Right ventricle myocardium superior (tissue), 1 donor: ENCODE measurements at places on chromosomes 2 and 18.

DNA sequence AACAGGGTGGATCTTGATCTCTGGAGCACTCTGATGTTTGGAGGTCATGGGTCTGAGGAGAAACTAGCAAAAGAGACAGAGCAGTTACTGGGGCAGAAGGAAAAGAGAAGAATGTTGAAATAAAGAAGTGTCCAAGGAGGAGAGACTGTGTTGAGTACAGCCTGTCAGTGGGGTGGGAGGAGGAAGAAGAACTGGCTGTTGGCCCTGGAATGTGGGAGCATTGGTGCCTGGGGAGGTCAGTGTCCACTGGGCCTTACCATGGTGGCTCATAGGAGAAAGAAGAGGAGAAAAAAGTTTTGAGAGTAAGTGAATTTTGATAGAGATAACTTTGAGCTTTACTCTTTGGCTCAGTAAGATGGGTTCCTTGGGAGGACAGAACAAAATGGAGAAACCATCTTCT lies 499.0 kb downstream of the TXNL1 start:
- no peak for DNase-seq

- no peak for DNase-seq
Measured at GRCh38 chr2:203678971-203679370, 27.5 kb upstream of the CD28 start.

- no peak for DNase-seq
Measured at GRCh38 chr2:122231296-122231695, 475.8 kb downstream of the TSN start.

DNA sequence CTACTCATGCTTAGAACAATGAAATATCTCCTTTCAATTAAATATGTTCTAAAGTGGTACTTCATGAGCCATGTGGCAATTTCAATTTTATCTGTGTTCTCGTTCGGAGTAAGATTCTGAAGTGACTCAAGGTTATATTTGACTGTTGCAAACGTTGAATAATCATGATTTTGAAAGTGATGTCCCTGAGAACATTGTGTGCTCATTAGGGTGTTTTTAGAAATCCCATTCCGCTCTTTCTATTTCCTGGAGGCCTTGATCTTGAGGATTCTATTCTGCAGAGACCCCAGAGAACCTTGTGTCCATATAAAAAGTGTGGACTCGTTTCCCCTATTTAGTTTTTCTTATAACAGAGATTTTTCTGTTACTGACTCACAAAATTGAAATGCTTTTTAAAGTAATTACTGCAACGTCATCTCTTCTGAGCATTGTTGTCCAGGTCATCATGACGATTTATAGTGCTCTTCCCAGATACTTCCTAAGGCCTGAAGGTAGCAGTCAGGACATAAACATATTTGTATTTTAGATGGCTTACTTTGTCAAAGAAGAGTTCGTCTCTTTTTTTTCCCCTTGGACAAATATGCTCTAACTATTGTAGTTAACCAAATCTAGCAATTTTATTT lies 27.2 kb downstream of the IL1R2 start:
- DNase-seq, result no peak

GRCh38 chr2:201472411-201472810 lies 20.9 kb downstream of the STRADB start:
- no peak for DNase-seq

DNA sequence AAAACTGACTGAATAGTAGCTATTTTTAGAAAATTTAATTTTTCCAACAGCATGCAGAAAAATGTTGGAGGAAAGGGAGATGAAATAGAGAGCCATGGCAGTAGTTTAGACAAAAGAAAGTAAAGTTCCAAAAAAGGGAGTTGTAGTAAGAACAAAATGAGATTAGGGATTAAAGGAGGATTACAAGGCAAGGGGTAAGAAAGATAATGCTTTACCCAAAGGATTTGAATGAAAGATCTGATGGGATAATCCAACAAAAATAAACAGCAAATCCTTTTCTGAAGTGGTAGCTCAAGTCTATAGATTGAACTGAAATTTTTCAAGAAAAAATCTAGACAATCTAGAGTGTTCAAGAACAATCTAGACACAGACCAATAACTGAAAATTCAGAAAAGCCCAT lies 644.3 kb upstream of the FSHR start:
- DNase-seq, result no peak

- DNase-seq, result no peak
Measured at GRCh38 chr18:50231621-50232020, 34.7 kb downstream of the CFAP53 start.

- DNase-seq, result no peak
Measured at GRCh38 chr2:143706354-143706753, 577.1 kb downstream of the ARHGAP15 start.

DNA sequence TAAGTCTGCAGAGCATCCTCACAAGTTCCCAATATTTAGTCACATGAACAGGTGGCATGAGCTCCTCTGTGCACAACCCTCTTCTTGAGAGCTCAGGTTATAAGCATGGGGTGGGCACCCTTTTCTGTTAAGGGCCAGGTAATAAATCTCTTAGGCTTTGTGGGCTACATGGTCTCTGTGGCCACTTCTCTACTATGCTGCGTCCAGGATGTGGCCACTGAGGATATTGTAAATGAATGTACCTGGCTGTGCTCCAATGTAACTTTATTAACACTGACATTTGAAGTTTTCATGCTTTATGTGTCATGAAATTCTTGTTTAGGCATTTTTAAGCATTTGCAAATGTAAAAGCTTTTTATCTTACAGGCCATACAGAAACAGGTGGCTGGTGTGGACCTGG lies 116.8 kb upstream of the ST6GAL2 start:
- no peak for DNase-seq

GRCh38 chr2:217167531-217167930 lies 307.7 kb upstream of the TNP1 start:
- no peak for DNase-seq

- no peak for DNase-seq
Measured at GRCh38 chr2:175567435-175568061, 386.0 kb upstream of the ATP5MC3 start.

GRCh38 chr18:60568220-60568619 lies 195.6 kb upstream of the MC4R start:
- no peak for DNase-seq

DNA sequence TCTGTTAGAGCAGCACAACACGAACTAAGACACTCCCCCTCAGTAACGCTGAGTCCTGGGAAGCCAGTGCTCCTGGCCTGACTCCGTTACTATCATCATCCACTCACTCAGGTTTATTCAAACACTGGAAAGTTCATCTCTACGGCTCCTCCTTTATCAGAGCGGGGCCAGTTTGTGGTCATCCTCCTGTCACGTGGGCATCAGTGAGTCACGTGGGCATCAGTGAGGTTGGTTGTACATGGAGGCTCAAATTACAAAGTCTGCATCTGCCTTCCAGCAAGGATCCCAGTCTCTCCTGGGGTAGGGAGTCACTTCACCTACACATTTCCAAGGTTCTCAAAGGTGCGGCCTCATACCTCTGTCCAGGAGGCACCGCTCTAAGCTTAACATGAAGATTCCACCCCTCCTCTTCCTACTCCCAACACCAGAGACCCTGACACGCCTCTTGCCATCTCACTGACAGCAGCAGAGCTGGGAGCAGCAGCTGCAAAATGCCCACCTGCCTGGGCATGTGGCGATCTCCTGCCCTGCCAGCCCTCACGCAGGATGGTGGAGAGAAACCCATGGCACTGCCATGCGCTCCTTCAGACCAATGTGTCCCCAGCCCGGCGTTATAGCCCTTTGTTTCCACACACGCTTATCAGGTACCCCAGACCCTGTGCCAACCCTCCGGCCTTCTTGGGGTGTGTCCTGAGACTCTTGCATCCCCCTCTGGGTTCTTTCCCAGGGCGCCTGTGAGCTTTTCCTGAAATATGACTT lies 99.2 kb upstream of the PTPRM start:
- no peak for DNase-seq

DNA sequence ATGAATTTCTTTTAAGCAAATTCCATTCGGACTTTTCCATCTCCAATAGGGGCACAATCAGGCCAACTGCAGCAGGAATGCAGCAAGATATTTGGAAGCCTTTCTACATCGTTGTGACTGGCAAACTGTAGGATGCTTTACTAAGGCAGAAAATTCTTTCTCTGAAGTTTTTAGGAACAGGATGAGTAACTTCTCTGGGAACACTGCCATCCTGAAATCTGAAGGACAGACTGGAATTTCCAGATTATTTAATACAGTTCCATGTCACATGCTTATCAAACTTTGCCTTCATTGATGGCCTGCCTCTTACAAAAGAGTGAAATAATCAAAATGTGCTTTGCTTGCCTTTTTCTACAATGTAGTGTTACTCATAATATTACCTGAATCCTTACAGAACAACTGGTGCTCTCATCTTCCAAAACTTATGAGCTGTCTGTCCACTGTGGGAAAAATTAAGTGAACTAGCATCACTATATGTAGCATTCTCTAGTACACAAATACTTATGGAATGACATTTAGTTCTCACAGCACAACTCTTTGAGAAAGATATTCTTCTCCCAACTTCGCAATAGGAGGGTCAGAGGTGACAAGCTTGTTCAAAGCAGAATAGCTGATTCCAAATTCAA lies 32.0 kb upstream of the MAP2 start:
- DNase-seq, result no peak

DNA sequence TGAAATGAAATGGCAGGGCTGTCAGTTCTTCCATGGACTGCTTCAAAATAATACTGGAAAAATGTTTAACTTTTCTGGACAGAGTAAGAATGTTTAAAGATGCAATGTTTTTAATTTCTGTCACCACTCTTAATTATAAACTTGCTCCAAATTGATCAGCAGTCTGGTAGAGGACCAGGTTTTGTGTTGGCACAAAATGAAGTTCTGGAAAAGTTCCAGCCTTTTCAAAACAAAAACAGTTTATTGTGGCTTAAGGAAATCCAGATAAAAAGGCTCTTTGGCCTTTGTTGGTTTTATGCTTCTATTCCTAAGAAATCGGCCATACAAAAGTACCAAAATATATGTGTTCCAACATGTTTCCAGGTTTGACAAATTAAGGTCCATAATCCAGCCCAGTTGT lies 48.8 kb downstream of the PTRHD1 start:
- DNase-seq, result no peak

DNA sequence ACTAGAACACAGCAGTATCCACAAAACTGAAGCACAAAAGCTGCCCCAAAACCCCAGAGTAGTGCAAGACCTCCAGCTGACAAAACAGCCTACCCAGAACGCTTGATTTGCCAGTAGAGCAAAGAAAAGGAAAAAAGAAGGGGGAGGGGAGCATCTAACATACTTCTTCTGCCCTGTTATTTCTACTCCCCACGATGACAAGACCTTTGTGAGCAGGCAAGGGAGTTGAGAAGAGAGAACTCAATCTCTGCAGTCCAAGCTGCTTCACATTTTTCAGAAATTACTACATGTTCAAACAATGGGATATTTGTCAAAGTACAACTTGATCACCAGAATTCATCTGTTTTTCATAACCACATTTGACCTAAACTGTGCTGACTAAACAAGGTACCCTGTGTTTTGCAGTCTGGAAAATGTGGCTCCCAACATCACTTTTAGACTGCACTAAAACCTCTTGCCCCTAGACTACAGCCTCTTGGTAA lies 286.7 kb downstream of the EXOC6B start:
- no peak for DNase-seq

DNA sequence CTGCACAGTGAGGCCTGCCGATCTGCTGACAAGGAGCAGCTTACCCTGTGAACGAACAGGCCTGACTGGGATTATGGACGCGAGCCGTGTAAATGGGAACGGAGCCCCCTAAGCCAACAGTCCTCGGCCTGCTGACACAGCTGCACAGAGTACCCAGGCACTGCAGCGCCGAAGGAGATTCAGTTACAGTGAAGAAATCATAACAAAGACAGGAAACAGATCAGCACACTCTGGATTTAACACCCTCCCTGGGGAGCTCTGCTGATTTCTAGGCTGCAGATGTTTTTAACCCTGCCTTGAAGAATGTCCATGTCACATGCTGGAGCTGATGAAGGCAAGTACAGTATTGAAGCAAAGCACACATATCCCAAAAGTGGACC lies 43.4 kb downstream of the COLEC12 start:
- DNase-seq, result peak; percentile 70

GRCh38 chr2:217218269-217219163 lies 358.7 kb upstream of the TNP1 start:
- DNase-seq, result no peak

DNA sequence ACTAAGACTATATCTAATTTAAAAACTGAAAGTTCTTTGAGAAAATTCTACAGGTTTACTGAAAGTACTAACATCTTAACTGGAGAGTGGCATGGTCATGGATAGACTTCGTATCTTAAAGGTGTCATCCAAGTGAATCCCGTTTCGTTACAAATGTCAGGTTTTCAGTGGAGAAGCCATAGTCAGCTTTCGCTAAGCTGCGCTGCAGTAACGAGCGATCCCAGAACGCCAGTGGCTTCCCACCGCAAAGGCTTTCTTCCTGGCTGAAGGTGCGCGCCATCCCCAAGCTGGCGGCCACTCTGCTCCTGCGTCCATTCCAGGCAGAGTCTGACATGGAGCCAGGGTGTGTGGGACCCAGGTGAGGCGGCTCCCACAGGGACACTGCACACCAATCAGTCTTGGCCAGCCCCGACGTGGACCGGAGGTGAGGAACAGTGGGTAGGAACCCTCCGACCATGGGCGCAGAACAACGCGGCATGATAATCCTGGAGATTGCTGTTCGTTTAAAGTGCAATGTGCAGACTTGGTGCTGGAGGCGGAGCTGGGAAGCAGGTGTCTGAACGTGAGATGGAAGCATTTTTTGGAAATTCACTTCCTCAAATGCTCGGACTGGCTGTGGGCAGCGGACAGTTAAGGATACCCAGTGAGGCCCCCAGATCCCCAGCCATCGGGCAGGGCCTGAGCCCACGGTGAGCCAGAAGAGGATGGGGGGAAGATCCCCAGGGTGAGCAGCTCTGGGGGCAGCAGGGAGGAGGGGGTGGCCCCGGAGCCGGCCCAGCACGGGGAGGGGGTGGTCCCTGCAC lies 27.8 kb upstream of the KCNG2 start:
- DNase-seq, result no peak

DNA sequence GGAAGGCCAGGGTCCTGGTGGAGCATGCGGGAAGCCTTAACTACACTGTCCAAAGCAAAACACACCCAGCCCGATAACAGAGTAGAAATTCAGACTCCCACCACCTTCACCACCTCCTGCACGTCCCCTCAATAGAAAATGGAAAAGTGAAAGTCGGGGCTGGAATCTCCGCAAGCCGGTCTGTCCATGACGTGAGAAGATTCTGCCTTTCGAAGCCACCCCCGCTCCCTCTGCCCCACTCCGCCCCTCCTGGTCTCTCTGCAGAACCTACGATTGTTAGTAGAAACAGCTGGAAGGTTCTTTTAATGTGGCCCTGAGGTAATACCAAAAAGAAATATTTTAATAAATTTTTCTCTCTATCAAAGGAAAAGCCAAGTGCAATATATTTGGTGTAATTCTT lies 116.4 kb downstream of the GBX2 start:
- no peak for DNase-seq
